ENCODE measurements at places on chromosomes 12 and 14.

- H3K27ac ChIP-seq = peak overlapping the region; percentile 94
- H3K36me3 ChIP-seq = no peaks in the 10 kb centered on the region
- DNase-seq = no peak
- peak overlapping the region; percentile 94 for H3K4me3 ChIP-seq
These were observed 606 bp downstream of the CINP start for GRCh38 chr14:102362084-102362483.

DNA sequence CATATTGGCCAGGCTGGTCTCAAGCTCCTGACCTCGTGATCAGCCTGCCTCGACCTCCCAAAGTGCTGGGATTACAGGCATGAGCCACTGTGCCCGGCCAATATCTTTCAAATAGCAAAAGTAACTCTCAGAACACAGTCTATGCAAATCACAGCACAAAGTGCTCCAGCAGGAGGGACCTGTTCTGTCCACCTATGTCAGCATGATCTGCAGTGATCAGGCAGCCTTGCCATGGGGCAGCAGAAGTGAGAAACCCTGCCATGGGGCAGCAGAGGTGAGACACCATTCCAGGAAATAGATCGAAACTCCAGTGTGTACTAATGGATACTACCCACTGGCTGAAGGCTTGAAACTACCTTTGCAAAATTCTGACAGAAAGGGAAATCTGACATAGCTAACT is 78.5 kb upstream of the EIF5 start:
- no peak for DNase-seq
- peak overlapping the region; percentile 13 for H3K27ac ChIP-seq
- H3K4me1 ChIP-seq = no peaks in the 10 kb centered on the region
- H3K4me3 ChIP-seq = no peak overlapping the region
- H3K27me3 ChIP-seq = no peaks in the 10 kb centered on the region

DNA sequence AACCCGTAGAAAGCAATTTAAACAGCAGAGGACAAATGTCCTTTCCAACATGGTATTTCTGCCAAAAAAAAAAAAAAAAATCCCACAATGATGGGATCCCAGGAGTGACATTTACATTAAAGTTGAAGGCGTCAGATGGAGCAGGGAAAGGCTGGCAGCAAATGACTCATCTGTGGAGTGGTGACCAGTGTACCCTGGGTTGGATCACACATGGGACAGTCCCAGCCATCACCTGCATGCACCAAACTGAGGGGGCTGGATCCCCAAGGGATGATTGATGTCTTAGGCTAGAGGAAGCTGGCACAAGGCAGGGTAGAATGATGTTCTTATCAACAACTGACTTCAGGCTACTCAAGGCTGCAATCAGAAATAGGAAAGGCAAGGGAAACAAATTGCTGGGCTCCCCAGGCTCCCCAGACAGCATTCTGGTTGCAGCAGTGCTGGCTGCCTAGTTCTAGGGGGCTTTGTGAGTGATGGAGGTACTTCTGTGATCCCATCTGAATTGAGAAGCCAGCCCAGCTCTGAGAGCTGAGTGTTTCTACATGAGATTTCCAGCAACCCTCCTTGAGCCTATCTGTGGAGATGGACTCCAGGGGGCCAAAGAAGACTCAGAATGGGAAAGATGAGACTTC is 117.9 kb downstream of the DPF3 start:
- no peaks in the 10 kb centered on the region for H3K27me3 ChIP-seq
- no peak overlapping the region for H3K27ac ChIP-seq
- no peak overlapping the region for H3K4me3 ChIP-seq
- no peaks in the 10 kb centered on the region for H3K36me3 ChIP-seq

GRCh38 chr12:113116875-113117274 is 18.7 kb downstream of the RASAL1 start:
- no peaks in the 10 kb centered on the region for H3K36me3 ChIP-seq
- no peak for DNase-seq
- H3K4me1 ChIP-seq = peaks cover 3% of the 10 kb centered on the region
- no peak overlapping the region for H3K4me3 ChIP-seq

- H3K36me3 ChIP-seq = no peaks in the 10 kb centered on the region
- H3K4me3 ChIP-seq = no peak overlapping the region
These were observed 105.2 kb downstream of the DNAI7 start for GRCh38 chr12:25089738-25090137.

DNA sequence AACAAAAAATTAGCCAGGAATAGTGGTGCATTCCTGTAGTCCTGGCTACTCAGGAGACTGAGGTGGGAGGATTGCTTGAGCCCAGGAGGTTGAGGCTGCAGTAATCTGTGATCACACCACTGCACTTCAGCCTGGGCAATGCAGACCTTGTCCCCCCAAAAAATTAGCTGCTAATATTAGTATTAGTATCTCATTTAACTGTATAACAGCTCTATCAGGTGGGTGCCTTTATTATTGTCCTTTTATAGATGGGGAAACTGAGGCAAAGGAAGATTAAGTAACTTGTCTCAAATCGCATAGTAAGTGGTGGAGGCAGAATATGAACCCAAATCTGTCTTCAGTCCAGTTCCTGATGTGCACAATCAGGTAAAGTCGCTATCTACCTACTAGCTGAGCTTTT is 142.3 kb upstream of the CRY1 start:
- peaks cover 14% of the 10 kb centered on the region for H3K4me1 ChIP-seq
- DNase-seq = no peak
- no peak overlapping the region for H3K27ac ChIP-seq
- no peaks in the 10 kb centered on the region for H3K27me3 ChIP-seq
- no peaks in the 10 kb centered on the region for H3K36me3 ChIP-seq

DNA sequence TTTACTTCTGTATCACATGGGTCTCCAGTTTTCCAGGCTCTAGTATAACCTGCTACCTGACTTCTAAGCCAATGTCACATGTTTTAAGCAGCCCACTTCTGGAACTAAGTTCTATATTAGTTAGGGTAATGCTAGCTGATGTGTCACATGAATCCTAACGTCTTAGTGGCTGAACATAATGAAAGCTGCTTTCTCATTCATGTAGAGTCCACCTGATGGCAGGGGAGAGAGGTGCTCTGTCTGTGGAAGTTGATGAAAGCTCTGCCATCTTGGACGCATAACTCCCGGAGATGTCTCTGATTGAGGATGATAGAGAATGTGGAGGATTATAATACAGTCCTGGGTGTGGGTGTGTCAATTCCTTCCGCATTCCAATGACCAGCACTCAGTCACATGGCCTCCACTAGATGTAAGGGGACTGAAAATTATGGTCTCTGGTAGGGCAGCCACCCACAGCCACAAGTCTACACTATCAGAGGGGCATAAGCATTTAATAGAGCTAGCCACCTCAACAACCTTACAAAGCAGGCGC is 234.4 kb upstream of the CRY1 start:
- H3K36me3 ChIP-seq = no peaks in the 10 kb centered on the region
- H3K27ac ChIP-seq = no peak overlapping the region
- no peaks in the 10 kb centered on the region for H3K27me3 ChIP-seq
- no peak overlapping the region for H3K4me3 ChIP-seq
- DNase-seq = no peak

GRCh38 chr12:76201316-76201715 is 116.8 kb upstream of the NAP1L1 start:
- no peak overlapping the region for H3K27ac ChIP-seq
- DNase-seq = no peak
- H3K4me3 ChIP-seq = no peak overlapping the region

GRCh38 chr14:79643132-79643531 is 568.2 kb downstream of the DIO2 start:
- H3K27ac ChIP-seq = no peak overlapping the region
- H3K4me1 ChIP-seq = no peaks in the 10 kb centered on the region
- H3K36me3 ChIP-seq = no peaks in the 10 kb centered on the region
- H3K4me3 ChIP-seq = no peak overlapping the region

- H3K27me3 ChIP-seq = no peaks in the 10 kb centered on the region
- DNase-seq = no peak
- H3K4me1 ChIP-seq = no peaks in the 10 kb centered on the region
- H3K36me3 ChIP-seq = no peaks in the 10 kb centered on the region
- H3K27ac ChIP-seq = no peak overlapping the region
- no peak overlapping the region for H3K4me3 ChIP-seq
These were observed 73.0 kb downstream of the DNAI7 start for GRCh38 chr12:25121916-25122315.

GRCh38 chr12:117277875-117278274 is 83.6 kb downstream of the NOS1 start:
- no peaks in the 10 kb centered on the region for H3K36me3 ChIP-seq
- H3K4me1 ChIP-seq = no peaks in the 10 kb centered on the region
- no peak overlapping the region for H3K27ac ChIP-seq
- no peak overlapping the region for H3K4me3 ChIP-seq
- peaks cover 28% of the 10 kb centered on the region for H3K27me3 ChIP-seq
- DNase-seq = no peak

DNA sequence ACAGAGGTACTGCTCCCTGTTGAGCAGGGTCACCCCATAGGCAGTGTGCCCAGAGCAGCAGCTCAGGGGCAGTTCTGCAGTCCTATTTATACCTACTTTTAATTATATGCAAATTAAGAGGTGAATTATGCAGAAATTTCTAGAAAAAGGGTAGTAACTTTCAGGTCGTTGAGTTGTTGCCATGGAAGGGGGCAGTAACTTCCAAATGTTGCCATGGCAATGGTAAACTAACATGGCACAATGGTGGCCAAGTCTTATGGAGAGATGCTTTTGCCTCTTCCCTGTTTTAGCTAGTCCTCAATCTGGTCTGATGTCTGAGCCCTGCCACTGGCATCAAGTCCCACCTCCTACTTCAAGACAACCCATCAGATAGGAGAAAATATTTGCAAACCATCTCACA is 30.4 kb upstream of the P2RX7 start:
- H3K4me3 ChIP-seq = no peak overlapping the region
- H3K36me3 ChIP-seq = no peaks in the 10 kb centered on the region
- DNase-seq = no peak

- no peaks in the 10 kb centered on the region for H3K27me3 ChIP-seq
- no peaks in the 10 kb centered on the region for H3K36me3 ChIP-seq
- H3K27ac ChIP-seq = no peak overlapping the region
- no peak overlapping the region for H3K4me3 ChIP-seq
- DNase-seq = no peak
These were observed 35.4 kb downstream of the TNFAIP2 start for GRCh38 chr14:103158688-103159087.

DNA sequence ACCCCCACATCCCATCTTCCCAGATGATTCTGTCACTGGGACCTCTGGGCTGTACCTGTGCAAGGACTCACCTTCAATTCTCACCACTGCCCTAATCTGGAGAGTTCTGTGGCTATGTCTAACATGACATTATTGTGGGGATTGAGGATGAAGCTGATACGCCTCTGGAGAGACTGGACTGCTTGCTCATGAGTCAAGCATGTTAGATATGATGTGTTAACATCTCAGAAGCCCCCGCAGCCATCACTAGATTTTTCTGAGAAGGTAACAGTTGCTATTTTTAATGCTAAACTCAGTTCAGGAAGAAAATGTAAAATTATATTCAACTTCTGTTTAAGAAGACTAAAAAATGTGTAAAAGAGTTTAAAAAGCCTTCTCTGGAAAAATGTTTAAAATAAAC is 25.7 kb downstream of the JKAMP start:
- H3K27me3 ChIP-seq = no peaks in the 10 kb centered on the region
- no peak for DNase-seq
- no peaks in the 10 kb centered on the region for H3K4me1 ChIP-seq
- no peak overlapping the region for H3K27ac ChIP-seq
- H3K36me3 ChIP-seq = no peaks in the 10 kb centered on the region

DNA sequence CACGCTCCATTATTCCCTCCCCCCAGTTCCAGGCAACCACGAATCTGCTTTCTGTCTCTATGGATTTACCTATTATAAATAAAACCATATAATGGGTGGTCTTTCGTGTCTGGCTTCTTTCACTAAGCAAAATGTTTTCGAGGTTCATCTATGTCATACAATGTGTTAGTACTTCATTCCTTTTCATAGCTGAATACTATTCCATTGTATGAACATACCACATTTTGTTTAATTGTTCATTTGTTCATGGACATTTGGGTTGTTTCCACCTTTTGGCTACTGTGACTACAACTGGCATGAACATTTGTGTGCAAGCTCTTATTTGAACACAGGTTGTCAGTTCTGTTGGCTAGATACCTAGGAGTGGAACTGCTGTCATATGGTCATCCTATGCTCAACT is 12.9 kb upstream of the PAPOLA start:
- no peaks in the 10 kb centered on the region for H3K27me3 ChIP-seq
- H3K4me3 ChIP-seq = no peak overlapping the region
- no peak for DNase-seq
- no peaks in the 10 kb centered on the region for H3K4me1 ChIP-seq
- no peaks in the 10 kb centered on the region for H3K36me3 ChIP-seq

- H3K27me3 ChIP-seq = no peaks in the 10 kb centered on the region
- peak within 1 kb of the TSS; percentile 92 for H3K27ac ChIP-seq
- DNase-seq = no peak
- peak within 1 kb of the TSS; percentile 66 for H3K4me3 ChIP-seq
- H3K36me3 ChIP-seq = no peaks in the 10 kb centered on the region
- no peaks in the 10 kb centered on the region for H3K4me1 ChIP-seq
These were observed at the start of gene MIPOL1 for GRCh38 chr14:37197421-37198272. TSS of gene MIPOL1 (plus strand) at chr14:37197937. CDS start at chr14:37247889, 49,952 bp downstream.

GRCh38 chr12:105334582-105334981 is 4.1 kb downstream of the C12orf75 start:
- peaks cover 18% of the 10 kb centered on the region for H3K4me1 ChIP-seq
- no peaks in the 10 kb centered on the region for H3K36me3 ChIP-seq
- no peaks in the 10 kb centered on the region for H3K27me3 ChIP-seq
- no peak overlapping the region for H3K4me3 ChIP-seq
- DNase-seq = no peak
- no peak overlapping the region for H3K27ac ChIP-seq

DNA sequence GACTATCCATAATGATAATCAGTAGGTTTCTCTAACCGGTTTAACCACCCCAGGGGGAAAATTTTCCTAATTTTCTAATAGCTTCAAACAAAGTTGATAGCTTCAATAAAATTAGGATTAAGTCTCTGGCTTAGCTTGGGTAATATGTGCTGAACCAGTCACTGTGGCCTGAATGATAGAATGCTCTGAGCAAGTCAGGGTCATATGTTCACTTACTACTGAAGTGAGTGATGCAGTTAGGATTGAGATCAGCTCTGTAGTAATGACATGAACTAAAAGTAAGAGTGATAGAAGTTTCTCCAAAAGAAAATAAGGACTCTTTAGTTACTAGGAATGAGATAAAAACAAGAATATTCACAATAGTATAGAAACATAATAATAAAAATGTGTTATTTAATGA is 32.6 kb downstream of the ETNK1 start:
- no peaks in the 10 kb centered on the region for H3K4me1 ChIP-seq
- no peaks in the 10 kb centered on the region for H3K36me3 ChIP-seq
- H3K27me3 ChIP-seq = no peaks in the 10 kb centered on the region
- no peak overlapping the region for H3K4me3 ChIP-seq
- no peak for DNase-seq

Measured in esophagus squamous epithelium (tissue), 5 donors.